ENCODE measurements at places on chromosomes 2 and 18.

DNA sequence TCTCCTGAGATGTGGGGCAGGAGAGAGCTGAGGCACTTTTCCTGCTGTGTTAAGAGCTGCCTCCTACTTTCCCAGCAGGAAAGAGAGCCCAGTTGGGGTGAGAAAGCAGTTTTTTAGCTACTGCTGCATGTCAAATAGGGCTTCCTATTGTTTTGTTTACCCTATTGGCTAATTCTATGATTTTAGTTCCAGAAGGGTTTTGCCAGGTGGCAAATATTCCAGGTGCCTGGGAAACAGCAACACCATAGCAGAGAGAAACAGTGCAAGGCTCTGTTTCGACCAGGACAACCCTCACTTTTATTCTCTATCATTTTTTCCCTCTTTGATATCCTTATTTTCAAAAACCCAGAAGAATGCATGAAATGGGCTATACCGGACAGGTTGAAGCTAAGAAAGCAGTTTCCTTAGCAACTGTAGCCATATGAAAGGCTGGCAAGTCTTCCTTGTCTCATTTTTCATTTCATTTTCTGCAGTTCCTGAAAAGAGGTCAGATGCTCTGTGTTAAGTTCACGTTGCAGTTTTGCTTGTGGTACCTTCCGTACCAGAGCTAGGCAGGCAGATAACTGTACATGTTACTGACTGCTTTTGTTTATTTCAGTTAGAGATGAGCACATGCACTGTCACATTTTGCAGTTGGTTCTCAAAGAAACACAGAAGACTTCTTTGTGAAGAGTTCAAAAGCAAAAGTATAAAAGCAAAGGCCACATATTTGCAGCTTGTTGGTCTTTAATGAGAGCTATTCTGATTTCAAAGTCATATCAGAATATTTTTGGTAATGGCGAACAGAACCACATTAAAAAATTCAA, 84.8 kb downstream of the AQP4 start:
- DNase-seq = no peak

DNA sequence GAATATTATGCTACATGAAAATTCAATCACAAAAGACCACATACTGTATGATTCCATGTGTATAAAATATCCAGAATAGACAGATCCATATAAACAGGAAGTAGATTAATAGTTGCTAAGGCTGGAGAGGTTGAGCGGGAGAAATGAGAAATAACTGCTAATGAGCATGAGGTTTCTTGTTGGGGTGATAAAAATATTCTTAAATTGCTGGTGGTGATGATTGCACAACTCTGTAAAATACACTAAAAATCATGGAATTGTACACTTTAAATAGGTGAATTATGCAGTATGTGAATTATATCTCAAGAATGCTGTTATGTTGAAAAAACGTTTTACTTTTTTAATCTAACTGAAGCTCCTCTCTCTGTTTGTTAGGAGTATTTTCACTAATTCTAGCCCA, 101.8 kb upstream of the CREB1 start:
- no peak for DNase-seq

GRCh38 chr2:216188559-216188850, 79.4 kb downstream of the XRCC5 start:
- no peak for DNase-seq

GRCh38 chr2:6863792-6864191, 1.9 kb downstream of the CMPK2 start:
- DNase-seq = no peak

- DNase-seq = no peak
These were observed 105.1 kb downstream of the BCL2L11 start for GRCh38 chr2:111225856-111226255.

DNA sequence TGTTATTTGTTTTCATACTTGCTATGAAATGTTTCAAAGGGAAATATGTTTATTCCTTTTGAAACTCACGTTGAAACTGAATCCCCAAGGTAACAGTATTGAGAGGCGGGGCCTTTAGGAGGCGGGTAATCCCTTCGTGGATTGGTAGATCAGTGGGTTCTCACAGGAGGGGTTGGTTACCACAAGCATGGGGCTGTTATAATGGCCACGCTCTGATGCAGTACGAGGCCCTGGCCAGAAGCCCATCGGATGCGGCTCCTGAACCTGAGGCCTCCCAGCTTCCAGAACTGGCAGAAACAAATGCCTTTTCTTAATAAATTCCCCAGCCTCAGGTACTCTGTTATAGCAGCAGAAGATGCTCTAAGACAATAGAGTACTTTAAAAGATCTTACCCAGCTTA, 135.7 kb downstream of the ASB1 start:
- DNase-seq = no peak

DNA sequence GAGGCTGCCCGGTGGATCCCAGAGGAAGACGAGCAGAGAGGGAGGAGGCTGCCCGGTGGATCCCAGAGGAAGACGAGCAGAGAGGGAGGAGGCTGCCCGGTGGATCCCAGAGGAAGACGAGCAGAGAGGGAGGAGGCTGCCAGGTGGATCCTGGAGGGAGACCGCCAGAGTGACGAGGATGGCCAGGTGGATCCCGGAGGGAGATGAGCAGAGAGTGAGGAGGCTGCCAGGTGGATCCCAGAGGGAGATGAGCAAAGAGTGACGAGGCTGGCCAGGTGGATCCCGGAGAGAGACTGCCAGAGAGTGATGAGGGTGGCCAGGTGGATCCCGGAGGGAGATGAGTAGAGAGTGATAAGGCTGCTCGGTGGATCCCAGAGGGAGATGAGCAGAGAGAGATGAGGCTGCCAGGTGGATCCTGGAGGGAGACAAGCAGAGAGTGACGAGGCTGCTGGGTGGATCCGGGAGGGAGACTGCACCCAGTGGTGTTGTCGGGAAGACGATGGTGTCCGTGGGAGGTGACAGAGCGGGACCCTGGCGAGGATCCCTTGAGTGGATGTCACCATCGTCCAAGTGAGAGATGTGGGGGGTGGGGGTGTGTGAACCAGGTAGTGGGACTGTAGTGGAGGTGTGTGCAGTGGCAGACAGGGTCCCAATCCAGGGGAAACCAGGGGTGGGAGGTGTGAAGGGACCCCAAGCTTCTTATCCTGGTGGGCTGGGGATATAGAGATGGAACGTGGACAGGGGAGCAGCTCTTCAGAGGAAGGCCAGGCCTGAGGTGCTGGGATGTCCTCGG, 22.3 kb downstream of the DCDC2C start:
- no peak for DNase-seq

DNA sequence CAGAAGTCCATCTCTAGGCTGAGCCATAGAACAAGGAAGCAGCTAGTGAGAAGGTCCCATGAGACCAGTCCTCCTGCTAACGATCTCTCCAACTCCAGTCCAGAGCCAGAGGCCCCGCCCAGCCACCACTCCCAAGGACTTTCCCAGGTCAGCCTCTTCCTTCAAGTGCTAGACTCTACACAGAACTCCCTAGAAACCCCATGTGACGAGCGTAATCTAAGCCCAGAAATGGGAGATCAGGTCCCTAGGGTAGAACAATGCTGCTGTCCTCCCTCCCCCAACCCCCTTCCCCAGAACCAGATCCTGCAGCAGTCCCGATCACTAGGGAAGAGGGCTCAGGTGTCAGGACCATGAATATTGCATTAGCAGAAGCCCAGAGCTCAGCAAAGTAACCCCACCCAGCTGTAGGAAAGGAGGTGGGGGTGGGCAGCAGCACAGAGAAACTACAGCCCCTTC, 6.9 kb downstream of the DCTN1 start:
- DNase-seq = no peak

DNA sequence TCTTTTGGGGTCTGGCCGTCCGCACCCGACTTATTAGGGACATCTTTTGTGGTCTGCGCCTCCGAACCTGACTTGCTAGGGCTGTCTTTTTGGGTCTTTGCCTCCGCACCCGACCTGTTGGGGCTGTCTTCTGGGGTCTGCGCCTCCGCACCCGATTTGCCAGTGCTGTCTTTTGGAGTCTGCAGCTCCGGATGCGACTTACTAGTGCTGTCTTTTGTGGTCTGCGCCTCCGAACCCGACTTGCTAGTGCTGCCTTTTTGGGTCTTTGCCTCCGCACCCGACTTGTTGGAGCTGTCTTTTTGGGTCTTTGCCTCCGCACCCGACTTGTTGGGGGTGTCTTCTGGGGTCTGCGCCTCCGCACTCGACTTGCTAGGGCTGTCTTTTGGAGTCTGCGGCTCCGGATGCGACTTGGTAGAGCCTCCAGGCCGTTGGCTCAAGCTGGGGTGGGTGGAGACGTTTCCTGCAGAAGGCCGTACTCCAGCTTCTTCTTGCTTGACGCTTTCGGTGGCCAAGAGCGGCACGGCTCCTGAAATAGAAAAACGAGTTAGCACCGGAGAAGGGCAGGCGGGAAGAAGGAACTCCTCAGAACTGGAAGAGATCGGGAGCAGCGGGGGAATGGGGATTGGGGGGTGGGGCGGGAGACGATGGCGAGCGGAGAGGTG, 498 bp downstream of the TGOLN2 start:
- no peak for DNase-seq

DNA sequence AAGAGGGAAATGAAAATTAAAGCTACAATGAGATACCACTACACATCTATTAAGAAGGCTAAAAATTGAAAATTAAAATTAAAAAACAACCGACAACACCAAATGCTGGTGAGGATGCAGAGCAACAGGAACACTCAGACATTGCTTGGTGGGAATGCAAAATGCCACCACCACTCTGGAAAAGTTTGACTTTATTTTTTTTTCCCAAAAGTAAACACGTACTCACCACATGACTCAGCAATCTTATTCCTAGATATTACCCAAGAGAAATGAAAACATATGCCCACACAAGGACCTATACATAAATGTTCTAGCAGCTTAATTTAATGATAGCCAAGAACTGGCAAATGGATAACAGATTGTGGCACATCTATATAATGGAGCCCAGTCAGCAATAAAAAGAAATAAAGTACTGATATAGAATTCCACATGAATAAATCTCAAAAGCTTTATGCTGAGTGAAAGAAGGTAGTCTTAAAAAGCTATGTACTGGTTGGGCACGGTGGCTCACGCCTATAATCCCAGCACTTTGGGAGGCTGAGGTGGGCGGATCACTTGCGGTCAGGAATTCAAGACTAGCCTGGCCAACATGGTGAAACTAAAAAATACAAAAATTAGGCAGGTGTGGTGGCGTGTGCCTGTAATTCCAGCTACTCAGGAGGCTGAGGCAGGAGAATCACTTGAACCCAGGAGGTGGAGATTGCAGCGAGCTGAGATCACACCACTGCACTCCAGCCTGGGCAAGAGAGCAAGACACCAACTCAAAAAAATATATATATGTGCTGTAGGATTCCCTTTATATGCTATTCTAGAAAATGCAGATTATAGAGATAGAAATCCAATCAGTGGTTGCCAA, 4.2 kb upstream of the PROC start:
- no peak for DNase-seq

- no peak for DNase-seq
These were observed 402.5 kb upstream of the TRIB2 start for GRCh38 chr2:12314127-12314760.

GRCh38 chr2:80019571-80020460, 284.7 kb downstream of the LRRTM1 start:
- DNase-seq = no peak

GRCh38 chr2:9178110-9178903, 28.3 kb upstream of the ASAP2 start:
- no peak for DNase-seq

DNA sequence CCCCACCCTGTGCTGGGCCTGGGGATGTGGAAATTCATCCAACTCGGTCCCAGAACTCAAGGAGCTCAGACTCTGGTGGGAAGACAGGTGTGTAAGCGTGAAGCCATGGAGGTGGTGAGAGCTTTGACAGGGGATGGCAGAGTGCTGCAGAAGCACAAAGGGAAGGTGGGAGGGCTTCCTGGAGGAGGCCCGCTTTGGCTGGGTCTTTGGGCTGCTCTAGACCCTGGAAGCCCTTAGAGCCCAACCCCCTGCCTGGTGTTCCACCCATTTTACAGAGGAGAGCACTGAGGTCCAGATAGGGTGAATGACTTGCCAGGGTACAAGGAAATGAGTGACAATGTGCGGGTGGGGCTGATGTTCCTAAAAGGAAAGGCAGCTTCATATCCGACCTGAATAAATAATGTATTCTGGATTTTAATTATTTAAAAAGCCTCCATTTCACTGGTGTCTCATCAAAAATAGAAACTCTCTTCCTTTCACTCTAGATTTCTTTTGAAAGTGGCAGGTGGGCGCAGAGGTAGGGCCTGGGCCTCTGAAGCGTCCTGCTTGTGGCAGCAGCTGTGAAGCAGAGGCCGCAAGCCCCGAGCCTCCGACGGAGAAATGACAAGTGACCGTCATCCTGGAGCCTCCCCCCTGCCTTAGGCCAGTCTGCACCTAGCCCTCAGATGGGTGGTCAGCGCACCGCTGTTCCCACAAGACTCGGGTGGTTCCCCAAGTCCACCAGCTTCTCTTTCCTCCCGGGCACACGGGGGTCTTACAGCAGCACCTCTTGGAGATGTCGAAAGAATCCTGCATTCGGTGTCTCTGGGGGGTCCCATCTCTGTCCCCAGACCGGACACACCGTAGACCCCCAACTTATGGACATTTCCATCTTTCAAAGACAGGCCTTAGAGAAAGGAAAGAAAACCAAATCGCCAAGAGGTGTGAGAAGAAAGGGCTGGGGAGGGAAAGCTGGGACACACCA, 71.0 kb upstream of the TAF1B start:
- no peak for DNase-seq

GRCh38 chr2:222336442-222336841, 37.6 kb upstream of the PAX3 start:
- DNase-seq = no peak

DNA sequence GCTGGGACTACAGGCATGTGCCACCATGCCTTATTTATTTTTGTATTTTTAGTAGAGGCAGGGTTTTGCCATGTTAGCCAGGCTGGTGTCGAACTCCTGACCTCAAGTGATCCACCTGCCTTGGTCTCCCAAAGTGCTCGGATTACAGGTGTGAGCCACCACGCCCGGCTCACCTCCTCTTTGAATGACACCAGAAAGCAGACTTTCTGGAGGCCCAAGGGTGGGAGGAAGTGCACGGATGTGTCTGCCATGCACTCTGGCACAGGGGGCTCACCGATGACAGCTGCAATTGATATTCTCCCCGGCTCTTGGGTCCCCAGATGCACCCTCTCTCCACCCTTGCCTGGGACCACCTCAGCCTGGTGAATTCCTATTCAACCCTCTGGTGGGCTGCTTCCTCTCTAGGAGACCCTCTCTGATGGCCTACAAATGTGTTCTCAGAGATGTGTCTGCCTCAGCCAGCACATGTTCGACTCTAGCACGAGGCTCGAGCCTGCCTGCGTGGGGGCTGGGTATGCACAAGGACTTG, 87.3 kb downstream of the SEPTIN10 start:
- DNase-seq = no peak

GRCh38 chr2:73070643-73071359, 711 bp downstream of the SFXN5 start:
- DNase-seq = no peak

GRCh38 chr2:136128366-136128765, 10.4 kb upstream of the CXCR4 start:
- no peak for DNase-seq

DNA sequence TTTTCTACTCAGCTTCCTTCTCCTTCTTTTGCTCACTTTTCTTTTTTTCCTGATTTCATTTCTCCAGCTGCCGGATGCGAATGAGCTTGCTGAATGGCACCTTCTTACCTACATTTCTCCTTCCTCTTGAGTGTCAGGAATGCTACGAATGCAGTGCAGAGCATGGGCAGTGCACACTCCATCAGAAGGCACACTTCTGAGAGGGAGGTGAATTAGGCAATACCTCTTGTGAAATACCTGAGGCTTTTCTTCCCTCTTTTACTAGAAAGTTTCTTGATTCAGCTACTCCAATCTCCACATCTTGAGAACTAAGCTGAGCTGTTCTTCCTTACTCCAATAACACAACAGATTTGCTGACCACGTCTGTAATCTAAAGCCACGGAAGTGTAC, 51.1 kb downstream of the PLEKHM3 start:
- DNase-seq = no peak

All from NCI-H524 treated with DMSO at 0.1 percent for 48 hours (cell line).